Stimulated activated CD8-positive, alpha-beta memory T cell treated with anti-CD3 and anti-CD28 coated beads, Interleukin-7, amount 100 ng/mL, for 48 hours (primary cell): ENCODE measurements at places on chromosomes 7 and 10.

DNA sequence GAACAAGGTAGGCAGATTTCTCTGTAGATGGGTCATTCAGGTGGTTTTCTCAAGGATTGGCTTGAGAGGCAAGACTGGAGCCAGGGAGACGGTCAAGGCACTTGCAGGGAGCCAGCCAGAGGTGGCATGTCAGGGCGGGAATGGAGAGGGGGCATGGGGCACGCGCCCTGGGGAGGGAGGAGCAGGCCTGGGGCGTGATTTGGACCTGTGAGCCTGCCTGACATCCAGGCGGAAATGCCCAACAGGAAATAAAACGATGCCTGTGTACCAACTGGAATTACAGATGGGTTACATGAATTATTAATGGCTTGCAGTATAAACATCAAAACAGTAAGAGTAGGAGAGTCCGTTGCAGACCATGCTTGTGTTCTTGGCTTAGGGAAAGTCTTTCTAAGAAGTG lies 8.6 kb upstream of the SUN1 start:
- DNase-seq: no peak

- DNase-seq: no peak
These were observed 21.0 kb downstream of the SLC13A4 start for GRCh38 chr7:135706858-135707569.

DNA sequence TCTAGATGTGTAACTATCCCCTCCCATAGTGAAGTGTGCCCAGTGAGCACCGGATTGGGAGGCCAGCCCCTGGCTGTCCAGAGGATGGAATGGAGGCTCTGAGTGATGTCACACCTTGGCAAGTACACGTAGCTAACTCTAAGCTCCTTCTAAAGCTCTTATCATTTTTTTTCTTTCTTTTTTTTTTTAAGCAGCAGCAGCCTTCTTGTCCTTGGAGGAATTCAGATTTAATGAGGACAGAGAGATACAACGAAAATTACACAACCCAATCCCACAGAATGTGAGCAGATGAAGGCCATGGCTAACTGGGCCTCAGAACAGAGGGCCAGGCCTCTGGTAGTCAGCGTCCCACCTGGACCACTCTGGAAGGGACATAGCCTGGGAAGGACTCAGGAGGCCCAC lies 11.3 kb downstream of the TNS3 start:
- no peak for DNase-seq

GRCh38 chr10:71621231-71622153 lies 98.1 kb downstream of the C10orf105 start:
- DNase-seq: no peak

DNA sequence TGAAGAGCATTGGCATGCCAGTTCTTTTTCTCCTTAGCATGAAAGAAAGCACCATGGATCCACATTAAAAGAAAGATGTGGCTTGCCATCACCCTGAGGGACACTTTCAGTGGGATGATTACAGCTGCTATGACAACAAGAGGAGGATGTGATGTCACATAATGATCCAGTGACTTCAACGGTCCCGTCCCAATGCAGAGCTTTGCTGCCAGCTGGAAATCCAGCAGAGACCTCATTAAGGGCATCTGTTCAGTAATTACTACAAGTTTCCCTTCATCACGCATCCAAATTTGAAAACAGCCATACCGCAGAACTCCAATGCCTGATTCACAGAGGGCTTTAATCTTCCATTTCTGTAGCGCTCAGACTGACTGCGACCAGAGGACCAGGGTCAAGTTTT lies 206.6 kb downstream of the LSM5 start:
- DNase-seq: no peak

DNA sequence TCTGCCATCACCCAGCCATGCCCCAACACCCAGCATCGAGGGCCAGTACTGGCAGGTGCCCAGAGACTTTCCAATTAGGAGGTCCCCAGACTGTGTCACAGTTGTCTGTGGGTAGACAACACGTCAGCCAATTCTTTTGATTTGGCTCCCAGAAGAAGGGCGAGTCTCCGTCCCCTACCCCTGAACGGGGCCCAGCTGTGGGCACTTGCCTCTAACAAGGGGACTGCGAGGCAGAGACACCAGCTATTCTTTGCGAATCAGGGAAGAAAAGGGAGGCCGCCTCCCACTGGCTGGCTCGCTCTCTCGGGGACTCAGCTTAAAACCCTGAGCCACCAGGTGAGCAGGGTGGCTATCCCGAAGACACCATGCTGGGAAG lies 167.3 kb downstream of the USP6NL start:
- DNase-seq: no peak

DNA sequence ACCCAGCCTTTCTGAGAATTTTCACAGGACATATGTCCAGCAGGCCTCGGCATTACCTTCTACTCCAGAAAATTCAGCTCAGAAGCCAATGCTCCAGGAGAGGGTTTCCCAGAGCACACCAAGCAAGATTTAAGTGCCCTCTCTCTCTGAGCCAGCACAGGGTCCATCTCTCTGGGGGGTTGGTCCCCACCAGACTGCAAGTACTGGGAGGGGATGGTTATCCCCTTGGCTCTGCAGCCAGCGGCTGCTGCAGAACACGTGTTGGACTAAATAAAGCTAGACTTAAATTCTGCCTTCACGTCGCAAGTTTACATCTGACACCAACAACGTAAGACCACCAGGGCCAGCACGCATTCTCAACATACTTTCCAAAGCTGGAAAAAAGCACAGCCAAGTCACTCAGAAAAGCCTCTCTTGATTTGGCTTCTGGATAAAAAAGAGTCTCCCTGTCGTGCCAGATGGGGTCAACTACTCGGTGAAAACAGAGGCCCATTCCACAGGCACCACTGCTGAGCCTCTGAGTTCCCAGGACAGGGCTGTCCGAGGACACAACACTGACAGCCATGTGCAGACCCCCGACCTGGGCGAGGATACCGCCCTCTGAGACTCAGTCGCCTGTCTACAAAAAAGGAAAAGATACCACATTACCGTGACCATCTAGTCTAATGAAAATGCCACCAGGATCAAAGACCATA lies 77.3 kb downstream of the CTBP2 start:
- DNase-seq: no peak

DNA sequence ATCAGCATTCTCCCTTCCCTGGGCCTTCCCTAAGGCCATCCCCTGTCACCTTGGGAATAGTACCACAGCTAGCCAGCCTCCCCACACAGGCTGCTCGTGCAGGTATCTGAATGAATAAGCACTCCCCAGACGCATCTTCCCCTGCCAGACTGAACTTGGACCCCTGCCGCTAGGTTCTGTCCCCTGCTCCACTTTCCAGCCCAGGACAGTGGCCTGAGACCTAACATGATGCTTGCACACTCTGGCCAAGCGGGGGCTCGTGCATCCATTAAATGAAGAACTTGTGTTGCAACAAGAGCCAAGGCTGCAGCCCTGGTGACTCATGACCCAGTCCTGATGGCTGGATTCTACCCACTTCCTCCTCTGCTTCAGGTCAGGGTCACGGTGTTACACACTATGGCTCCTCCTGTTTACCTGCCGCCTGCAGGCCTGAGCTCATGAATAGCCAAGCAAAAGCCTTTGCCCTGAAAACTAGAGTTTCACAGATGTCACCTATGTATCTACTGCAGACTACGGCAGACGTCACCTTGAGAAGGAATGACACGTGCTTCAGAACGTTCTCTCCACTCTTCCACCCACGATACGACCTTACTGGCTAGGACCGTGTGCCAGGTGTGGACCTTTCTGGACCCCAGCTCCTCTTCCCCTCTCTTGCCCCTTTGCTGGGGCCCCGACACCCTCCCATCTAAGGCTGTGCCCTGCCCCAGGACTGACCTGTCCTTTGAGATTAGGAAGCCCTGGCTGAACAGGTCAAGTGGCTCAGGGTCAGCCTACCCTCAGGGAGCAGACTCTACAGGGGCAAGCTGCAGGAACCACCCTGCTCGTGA lies 6.5 kb downstream of the ASB13 start:
- no peak for DNase-seq

DNA sequence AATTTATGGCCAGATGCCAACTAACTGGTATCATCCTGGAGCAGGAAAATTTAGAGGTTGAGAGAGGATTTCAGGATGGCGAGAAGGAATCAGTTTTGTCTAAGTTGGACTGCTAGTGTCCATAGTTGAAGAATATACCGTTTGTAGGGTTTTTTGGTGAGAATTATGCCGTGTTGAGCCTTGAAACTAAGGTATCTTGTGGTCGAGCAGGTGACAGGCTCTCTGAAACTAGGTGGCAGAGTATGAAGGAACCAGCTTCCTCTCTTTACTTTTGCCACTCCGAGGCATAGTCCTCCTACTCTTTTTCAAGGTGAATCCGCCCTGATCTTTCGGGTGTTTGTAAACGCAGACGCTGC lies 9.7 kb downstream of the MDFIC start:
- DNase-seq: no peak

- DNase-seq: no peak
These were observed 17.3 kb upstream of the ARL4A start for GRCh38 chr7:12670000-12670729.

DNA sequence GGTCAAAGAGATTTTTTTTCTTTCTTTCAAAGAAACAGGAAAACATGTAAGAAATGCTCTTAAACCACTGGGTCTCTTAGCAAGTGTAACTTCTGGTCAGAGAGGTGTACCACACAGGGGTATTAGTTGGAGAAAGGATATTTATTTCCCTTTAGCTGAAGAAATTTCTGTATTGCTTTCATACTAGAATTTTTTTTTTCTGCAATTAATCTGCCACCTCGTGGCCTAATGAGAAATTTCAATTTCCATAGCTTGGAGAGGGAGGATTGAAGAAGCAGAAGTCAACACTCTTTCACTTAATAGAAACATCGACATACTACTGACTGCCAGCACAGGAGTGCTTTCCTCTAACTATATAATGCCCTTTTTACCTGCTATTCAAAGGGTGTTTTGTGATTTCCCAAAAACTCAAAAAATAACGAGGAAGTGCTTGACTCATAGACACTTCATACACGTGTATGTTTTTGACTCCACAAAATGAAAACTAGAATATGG lies 177.6 kb upstream of the NAMPT start:
- DNase-seq: no peak

- DNase-seq: no peak
These were observed 30.9 kb upstream of the AKR1C2 start for GRCh38 chr10:5034588-5034987.

DNA sequence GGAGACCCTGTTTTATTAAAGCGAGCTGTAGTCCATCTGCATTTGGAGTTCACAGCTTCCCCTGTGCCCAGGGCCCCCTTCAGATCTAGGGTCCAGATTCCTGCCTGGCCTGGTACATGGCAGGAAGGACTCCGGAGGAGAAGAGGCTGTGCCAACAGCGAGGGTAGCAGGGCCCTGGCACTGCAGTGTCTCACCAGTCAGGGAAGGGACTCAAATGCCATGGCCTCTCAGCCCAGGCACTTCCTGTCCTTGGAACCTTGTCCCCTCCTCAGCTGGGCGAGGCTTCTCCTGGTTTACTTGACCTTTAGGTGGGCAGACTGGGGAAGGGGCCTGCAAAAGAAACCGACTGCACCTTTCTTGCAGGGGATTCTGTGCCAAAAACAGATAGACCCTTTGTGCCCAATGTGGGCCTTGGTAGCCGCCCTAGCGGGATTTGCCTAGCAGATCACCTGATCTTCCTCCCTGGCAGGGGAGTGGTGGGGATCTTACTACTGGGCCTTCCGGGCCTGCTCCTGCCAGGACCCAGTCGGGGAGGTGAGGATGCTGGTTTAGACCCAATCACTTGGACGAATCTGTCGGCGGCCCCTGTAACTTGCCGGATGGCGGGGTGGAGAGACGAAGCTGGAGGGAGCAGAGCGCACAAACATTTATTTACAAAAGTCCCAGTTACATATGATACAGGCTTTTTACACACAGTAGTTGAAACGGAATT lies 161.9 kb downstream of the RNF216 start:
- no peak for DNase-seq
